ENCODE measurements at places on chromosomes 11 and 22.

DNA sequence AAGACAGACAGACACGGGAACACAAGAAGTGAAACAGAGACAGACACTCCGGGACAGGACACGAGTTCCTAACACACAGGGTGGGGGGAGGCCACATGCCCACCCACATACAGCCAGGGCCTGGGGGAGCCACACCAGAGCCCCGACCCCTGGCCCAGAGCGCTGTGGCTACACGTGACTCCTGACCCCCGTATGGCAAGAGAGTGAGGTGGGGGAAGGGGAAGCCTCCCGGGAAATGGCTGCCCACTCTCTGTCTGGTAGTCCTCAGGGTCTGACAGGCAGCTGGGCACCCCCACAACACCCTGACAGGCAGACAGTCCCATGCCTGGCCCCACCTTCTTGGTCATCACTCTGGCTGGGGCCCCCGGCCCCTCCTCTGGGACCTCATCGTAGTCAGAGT, 38.6 kb upstream of the PDE2A start:
- no peak for DNase-seq

DNA sequence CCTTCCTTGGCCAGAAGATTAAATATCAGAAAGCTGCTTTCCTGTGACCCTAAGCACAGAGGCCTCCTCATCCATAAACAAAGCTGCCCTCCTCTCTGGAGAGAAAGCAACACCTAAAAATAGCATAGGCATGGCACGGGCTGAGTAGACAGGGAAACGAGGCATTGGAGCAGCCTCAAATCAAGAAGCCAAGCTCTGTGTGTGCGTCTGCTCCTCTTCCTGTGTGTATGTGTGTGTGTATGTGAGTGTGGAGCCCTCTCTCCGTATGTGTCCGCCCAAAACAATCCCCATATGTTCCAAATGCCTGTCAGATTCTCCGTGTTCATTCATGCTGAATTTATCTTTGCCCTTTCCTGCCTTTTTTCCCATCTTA, 24.0 kb downstream of the KCNJ5 start:
- DNase-seq, result no peak

GRCh38 chr22:35548722-35549112, 8.1 kb downstream of the RASD2 start:
- no peak for DNase-seq

DNA sequence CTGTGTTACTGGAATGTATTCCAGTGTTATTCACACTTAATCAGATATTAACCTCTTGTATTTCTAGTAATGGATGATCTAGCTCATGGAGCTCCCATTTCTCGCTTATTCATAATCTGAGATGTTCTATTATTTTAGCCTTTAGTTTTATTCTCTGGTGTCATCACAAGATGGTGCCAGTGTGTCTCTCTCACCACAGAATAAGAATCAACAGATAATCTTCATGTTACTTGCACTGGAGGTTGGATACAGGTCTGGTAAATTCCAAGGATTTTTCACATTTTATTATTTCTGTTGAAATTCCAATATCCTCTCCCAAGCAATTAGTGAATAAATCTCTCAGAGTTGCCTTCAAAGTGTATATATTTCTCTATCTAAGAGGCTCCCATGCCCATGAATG, 74.6 kb downstream of the CASP12 start:
- no peak for DNase-seq

DNA sequence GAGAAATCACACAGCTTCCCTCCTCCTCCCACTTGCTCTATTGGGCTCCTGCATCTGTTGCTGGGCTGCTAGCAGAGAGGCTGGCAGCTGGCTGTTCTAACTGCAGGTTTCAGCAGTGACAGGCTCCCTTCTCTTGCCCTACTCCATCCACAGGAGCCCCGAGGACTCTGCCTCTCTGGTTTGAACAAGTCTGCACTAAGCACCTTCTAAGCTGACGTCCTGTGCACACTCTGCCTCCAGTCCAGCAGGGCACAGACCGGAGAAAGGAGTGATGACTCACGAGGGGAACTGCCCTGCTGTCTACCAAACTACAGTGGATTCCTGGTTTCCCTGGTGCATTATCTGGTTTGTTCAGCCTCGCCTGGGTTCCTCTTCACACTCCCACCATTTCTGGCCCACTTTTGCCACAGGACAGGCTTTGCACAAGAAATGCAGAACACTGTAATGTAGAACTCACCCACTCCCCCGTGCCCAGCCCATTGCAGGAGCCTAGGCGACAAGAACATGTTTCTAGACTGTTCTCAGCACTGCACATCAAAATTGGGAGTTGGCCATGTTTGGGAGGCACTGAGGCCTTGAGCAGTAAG, 26.0 kb downstream of the IL10RA start:
- peak; percentile 92 for DNase-seq

DNA sequence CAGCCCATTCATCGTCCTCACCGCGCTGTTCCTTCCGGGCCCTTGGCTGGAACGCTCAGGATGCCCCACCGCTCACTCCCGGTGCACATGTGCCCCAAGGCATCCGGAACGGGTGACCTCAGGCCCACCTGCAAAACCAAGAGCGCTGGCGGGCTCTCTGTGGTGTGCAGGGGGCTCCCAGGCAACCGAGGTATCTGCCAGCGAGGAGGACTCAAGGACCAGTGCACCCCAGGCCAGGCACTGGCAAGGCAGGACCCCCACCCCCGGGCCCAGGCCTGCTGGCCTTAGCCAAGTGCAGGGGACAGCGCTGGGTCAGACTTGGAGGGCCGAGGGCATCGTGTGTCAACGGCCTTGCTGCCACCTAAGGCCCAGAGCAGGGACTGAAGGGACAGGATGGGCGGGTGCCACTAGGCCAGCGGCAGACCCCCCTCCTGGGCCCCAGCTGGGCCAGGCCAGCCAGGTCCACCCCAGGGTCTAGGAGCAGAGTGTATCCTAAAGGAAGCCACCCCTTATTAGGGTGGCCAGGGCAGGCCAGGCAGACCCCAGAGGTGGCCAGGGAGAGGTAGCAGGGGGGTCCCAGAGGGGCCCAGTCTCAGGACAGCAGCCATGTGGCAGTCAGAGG, 8.5 kb downstream of the TNNT3 start:
- DNase-seq, result no peak

GRCh38 chr11:3747704-3748103, 49.6 kb downstream of the NUP98 start:
- no peak for DNase-seq

- no peak for DNase-seq
Measured at GRCh38 chr11:3181725-3182461, 16.8 kb upstream of the OSBPL5 start.

GRCh38 chr11:21554284-21554683, 638.6 kb upstream of the ANO5 start:
- no peak for DNase-seq

GRCh38 chr11:107587306-107587979, 3.5 kb upstream of the ELMOD1 start:
- DNase-seq, result no peak

DNA sequence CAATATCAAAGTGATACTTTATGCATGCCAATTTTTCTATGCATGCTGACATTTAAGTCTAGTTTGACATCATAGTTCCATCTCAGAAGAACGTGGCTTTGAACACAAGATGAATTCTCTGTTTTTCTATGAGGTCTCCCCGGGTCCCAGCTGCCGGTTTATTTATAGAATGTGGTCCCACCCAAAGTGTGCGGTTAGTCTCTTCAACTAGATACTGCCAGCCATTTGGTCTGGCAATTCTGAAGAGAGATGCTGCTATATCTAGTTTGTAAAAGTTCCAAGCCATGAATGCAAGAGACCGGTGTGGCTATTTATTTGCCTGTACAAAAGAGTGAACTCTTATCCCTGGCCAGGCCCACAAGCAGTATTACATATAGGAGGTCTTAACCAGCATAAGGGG, 9.2 kb downstream of the OR5A2 start:
- DNase-seq, result no peak

- DNase-seq, result no peak
Measured at GRCh38 chr22:35198738-35199137, 58.6 kb upstream of the HMGXB4 start.

- no peak for DNase-seq
Measured at GRCh38 chr11:86795511-86795910, 4.8 kb upstream of the PRSS23 start.

- DNase-seq, result no peak
Measured at GRCh38 chr11:132343445-132344175, 973.2 kb downstream of the NTM start.
